ENCODE measurements at places on chromosomes 3 and 15.

DNA sequence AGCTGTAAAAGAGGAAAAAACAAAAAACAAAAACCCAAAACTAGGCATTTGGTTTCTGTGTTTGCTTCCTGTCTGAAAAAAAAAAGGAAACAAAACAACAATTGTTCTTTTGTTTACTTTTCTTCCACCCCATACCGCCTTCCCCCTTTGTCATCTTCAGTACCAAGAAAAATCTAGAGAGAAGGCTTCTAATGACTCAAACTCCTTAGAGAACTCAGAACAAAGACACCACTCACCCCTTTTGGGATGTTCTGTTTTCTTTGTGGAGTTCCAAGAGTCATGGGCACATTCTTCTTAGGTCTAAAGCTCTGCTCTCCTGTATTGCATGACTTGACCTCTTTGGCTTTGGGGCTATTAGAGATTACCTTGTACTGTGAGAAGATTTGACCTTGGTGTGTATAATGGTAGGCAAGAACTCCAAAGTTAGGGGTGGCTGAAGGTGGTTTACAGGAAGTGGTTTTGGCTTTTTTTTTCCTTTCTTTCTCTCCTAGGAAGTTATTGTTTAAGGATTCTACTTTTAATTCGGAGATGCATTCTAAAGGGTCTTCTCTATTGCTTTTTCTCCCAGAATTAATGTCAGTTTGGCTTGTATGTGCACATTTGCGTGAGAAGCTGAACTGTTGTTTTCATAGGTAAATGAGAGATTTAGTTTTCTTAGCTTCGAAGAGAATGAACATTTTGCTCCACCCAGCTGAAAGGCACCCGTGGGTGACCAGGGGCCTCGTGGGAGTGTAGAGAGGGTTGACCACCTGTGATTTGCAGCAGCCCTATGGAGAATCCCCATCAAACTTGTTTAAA, 39.5 kb upstream of the ZBTB20 start:
- no peak for DNase-seq

DNA sequence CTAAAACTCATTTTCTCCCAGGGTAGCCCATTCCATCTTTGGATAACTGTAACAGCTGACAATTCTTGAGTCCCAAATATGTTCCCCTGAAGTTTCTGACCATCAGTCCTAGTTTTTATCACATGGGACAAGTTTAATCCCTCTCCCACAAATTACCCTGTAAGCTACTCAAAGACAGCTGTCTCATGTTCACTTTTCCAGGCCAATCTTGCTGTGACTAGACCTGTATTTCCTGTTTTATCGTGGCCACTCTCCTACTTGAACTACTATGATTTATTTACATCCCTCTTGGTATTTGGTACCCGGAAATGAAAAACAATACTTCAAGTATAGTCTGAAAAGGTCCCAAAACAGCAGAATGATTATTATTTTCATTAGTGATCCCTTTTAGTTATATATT, 95.1 kb upstream of the MEX3B start:
- peak; percentile 56 for DNase-seq

- no peak for DNase-seq
Measured at GRCh38 chr3:98894791-98895576, 6.5 kb downstream of the DCBLD2 start.

DNA sequence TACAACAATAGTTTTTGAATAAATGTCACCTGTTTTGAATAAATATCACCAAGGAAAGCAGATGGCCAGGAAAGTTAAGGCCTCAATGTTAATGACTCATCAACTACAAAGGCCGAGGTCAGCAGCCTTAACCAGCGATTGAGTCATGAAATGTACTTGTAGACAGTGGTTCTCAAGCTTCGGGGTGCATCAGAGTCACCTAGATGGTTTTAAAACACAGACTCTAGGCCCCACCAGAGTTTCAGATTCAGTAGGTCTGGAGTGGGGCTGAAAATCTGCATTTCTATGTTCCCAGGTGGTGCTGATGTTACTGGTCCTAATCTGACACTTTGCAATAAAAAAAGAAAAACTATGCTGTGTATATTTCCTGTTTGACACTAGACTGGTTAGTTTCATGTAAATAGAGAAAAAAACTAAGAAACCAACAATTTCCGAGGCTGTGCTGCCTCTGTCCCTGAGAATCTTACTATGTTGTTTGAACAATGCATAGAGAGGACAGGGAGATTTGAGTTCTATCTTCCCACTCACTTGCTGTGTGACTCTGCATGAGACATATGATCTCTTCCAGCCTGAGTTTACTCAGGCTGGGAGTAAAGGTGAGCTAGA, 9.8 kb downstream of the RAB27A start:
- peak; percentile 68 for DNase-seq

DNA sequence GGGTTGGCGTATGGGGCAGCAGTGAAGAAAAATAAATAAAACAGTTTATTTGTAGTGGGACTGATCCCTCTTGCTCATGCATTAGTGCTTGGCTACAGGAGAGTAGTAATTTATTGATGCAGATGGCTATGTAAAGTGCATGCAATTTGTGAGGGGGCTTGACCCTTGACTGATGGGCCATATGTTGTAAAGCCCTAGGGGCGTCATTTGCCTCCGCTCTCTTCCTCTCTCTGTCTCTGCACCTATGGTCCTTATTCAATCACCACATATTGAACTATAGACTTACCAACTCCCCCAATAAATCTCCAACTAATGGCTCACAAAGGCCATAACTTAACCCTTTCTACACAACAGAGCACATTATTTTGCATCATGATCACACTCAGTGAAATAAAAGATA, 227.7 kb downstream of the ROBO2 start:
- DNase-seq, result no peak

DNA sequence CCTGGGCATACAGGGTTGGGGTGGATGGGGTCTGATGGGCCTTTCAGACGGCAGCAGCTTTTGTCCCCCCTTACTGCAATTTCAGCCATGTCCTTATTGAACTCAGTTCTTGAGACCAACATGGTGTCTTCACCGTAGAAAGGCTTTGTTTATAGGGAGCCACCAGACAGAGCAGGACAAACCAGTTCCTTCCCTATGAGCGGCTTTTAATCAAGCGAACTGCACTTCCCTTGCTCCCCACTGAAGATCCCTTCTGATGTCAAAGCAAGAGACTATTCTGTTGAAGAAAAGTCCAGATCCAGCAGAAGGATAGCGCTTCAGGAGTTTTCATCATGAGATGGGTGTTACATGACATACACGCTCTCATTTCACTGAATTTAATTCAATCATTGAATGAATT, 100.4 kb downstream of the CD47 start:
- no peak for DNase-seq

GRCh38 chr3:90253131-90253530, 1145.7 kb downstream of the EPHA3 start:
- DNase-seq, result no peak

GRCh38 chr3:60575718-60576272, 675.5 kb downstream of the FHIT start:
- no peak for DNase-seq

DNA sequence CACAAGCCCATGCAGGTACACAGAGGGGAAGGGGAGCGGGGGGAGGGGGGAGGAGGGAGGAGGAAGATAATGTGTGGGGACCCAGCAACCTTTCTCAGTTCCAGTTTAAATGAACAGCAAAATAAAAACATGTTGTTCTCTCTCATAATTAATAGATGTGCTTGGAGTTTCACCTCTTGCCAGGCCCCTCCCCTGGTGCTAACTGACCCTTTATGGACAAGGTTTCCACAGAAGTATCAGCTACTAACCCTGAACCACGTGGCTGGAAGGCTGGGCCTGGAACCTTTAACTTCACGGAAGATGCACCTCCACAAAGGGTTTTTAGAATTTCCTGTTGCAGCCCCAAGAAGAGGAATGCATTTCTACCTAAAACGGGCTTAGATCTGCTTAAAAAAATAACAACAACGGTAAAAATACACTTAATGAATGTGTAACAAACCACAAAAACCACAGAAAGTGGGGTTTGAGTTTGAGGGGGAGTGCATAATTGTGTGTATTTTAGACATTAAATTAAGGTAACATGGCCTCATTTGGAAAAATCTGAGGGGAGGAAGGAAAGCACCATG, 14.8 kb upstream of the SMAD3 start:
- DNase-seq, result no peak

DNA sequence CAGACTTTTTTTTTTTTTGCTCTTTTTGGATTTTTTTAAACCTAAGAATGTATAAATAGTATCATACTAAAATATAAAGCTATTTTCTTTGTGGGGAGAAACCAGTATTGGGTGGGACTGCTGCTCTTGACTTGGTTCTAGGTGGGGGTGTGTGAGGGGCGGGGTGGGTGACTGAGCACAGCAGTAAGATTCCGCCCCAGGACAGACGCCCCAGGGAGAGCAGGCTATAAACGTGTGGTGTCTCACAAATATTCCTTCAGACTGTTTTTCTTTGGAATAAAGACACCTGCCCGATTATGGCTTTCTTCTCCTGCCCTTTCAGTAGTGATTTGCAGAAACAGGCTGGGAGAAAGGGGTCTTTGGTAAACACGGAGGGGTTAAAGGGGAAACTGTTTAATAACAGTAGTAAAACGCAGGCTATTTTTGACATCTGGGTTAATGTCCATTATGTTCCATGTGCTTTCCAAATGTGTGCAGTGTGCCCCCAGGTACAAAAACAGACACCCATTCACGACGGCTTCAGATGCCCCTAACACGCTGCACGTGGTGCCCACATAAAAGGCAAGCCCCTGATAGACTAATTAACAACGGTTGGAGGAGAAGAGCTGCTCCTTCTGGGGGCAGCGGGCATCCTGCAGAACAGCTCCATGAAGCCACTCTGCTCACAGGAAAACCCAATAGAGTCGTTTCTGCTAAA, 28.6 kb upstream of the WNT5A start:
- no peak for DNase-seq
